Skin of body (tissue), 3 donors: ENCODE measurements at places on chromosomes 1 and 21. TPM values are rescaled to one million over a fixed set of nuclear protein-coding genes. Genes with fewer than 3 reads are reported as not detected.

GRCh38 chr1:41777695-41778094, 141.0 kb downstream of the HIVEP3 start:
- no peak for DNase-seq

DNA sequence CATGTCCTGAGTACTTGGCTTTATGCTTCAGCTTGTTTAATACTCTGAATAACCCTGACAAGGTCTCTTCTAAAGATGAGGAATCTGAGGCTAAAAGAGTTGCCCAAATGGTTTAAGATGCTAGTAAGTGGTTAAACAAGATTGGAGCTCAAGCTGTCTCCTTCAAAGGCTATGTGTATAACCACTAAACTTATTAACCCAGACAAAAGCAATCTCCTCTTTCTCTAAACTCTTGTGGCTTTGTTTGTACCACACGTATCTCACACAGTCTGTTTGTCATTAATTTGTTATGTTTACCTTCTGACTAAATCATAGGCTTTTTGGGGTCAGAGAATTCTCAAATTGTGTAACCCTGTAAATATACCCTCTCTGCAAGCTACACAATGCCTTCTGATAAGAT, 89.9 kb downstream of the HMCN1 start:
- no peak for DNase-seq

- DNase-seq: peak; percentile 78
Observed at GRCh38 chr1:79982211-79982610, 975.7 kb upstream of the ADGRL4 start.

AKR7A3 gene
- total RNA-seq: 0.39 TPM

DNA sequence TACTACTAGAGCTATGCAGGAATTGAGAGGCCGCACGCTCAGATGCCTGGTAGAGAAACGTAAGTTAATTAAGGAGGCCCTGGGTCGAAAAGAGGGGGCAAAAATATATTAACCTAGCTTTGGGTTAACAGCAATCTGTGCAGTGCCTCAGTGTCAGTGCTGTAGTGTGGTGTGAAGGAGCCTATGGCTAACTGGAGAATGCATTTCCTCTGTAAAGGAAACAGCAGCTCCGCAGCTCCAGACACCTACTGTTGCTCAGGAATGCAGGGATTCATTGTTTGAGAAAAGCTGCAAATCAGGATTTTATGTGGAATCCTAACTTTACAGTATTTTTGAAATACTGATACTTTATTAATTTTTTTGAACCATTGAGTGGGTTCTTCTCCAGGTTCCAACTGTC, 18.4 kb downstream of the VANGL1 start:
- no peak for DNase-seq

AMY1A gene
- total RNA-seq: not detected

- DNase-seq: no peak
Observed at GRCh38 chr1:19772053-19772452, 27.7 kb downstream of the TMCO4 start.

GRCh38 chr1:155131285-155131684, 3.6 kb downstream of the EFNA1 start:
- DNase-seq: no peak

GRCh38 chr1:97640677-97641076, 280.2 kb downstream of the DPYD start:
- no peak for DNase-seq

GRCh38 chr1:108590957-108591356, 31.1 kb downstream of the EEIG2 start:
- DNase-seq: peak; percentile 94

GCSAML gene
- total RNA-seq: 1.1 TPM

DNA sequence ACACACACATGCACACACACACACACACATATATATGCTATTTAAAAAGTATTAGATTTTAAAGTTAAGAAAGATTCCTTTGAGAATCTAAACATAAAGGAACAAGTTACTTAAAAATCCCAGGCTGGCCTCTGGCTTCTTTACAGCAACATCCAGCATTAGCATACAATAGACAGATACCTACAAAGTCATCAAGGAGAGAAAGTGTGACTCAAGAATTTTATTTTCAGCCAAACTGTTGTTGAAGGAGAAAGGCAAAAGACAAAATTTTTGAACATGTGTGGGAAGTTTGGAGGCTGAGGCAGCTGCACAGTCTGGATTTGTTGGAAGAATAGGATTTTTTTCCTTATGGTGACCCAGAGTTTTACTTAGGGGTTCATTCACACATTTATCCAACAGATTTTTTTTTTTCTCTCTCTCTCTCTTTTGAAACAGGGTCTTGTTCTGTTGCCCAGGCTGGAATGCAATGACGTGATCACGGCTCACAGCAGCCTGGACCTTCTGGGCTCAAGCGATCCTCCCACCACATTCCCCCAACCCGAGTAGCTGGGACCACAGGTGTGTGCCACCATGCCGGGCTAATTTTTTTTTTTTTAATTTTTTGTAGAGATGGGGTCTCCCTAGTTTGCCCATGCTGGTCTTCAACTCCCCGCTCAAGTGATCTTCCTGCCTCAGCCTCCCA, 24.0 kb upstream of the SPOCD1 start:
- no peak for DNase-seq

DNA sequence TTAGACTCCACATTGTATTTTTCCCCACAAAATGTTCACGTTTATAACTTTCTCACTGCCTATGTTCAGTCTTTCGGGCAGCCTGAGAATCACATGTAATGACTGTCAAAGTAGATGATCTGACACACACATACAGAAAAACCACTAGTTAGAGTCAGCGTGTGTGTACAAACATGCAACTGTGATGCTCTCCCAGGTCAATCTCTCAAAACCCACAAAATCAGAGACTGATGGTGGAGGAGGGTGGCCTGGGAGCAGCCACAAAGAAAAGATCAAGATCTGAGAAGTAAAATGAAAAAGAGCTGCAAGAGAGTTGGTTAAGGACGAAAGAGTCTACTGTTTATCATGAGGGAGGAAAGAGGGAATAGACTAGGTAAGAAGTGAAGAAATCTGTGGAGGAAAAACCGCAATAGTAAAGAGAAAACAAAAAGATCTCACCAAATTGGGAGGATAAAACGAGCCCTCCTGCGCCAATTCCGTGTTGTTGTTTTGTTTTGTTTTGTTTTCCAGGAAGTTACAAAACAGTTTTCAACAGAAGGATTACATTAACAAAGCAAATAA, 2.3 kb downstream of the EGLN1 start:
- DNase-seq: no peak

DNA sequence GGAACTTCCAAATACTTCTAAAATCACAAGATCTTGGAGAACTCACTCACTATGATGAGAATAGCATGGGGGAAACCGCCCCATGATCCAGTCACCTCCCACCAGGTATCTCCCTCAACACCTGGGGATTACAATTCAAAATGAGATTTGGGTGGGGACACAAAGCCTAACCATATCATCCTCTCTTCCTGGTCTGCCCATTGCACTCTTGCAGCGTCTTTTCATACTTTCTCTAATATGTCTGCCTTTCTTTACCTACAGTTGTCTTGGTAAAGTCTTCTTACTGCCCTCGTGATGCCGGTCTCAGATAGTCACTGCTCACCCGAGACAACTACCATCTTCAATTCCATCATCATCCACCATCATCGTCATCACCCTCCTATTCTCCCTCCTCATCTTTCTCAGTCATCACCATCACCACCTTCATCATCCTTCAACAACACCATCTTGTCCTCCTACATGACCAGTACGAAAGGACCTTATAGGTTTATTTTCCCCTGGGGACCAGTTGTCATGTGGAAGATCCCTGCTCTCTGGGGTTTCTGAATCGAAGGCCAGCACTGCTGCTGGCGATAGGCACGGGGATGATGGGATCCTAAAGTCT, 58.5 kb upstream of the CASZ1 start:
- no peak for DNase-seq

DNA sequence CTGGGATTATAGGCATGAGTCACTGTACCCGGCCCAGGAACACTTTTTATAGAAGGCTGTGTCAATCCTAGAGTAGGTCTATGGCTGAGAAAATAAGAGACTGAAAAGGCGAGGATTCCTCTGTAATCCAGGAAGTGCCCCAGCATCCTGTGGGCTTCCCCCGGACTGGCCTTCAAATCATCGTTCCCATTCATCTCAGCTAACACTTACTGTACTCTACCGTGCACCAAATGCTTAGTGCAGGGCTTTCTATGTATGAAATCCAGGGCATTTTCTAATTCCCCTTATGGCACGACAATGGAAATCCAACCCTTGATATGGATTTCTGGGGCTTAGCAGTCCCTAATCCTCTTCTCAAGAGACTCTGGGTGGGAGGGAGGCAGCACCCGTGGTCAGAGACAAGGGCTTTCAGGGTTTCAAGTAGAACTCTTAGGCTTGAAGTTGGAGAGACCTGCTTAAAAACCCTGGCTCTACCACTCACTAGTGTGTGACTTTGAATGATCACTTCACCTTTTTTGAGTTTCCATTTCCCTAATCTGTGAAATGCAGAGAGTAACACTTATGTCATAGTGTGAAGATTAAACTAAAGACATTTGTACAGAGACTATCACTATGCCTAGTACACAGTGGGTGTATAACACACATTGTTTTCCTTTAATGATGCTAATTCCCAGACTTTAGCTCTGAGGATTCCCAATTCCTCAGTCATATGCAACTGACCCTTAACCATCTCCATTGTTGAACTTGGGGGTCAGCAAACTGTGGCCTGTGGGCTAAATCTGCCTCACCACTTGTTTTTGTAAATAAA, 20.3 kb downstream of the MECR start:
- DNase-seq: no peak

WNT3A gene
- total RNA-seq: 0.39 TPM

- no peak for DNase-seq
Observed at GRCh38 chr1:168942165-168942564, 164.3 kb upstream of the ATP1B1 start.

DNA sequence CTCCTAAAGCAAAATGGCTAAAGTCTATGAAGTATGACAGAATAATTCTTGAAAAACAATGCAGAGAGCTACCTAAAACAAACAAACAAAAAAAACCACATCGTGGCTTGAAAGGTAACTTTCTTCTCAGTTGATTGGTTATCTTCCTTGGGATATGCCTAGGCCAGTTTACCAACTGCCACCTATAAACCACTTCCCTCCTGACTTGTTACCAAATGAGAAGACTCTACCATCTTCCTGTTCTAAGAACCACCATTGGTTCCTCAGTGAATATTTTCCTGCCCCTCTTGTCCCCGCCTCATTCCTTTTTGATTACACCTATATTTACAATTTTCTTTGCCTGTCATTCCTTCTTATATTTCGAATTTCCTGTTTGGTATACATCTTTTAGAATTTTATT, 336.6 kb downstream of the SIPA1L2 start:
- no peak for DNase-seq
